GM23338 (cell line): ENCODE measurements at places on chromosomes 3 and 15. TPM values are rescaled to one million over a fixed set of nuclear protein-coding genes. Genes with fewer than 3 reads are reported as not detected.

DNA sequence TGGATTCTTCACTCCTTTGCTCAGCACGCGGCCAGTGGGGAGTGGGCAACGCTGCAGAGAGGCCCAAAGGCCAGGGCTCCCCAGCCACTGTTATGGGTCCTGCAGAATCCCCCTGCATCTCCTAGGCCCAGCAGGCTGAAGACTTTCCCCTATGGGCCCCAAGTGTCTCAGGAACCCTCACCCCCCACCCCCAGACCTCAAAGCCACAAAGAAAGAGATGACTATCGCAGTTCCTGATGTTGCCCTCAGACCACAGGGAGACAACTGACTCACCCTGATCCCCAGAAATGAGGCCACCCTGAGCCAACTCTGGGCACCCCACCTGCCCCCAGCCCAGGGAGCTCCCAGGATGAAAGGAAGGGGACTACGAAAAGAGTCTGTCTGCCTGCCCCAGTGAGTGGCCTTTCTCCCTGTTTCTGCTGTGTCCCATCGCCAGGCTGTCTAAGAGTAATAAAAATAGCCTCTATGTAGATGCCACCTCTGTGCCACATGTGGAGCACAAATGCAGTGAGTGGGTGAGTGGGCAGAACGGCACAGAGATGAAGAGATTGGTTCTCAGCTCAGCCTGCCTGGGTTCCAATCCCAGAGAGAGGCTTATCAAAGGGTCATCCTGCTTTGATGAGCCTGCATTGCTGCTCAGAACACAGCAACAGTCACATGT lies 283.0 kb downstream of the UACA start:
- no peaks in the 10 kb centered on the region for H3K4me1 ChIP-seq
- H3K4me3 ChIP-seq, result no peak overlapping the region
- no peak overlapping the region for H3K27ac ChIP-seq
- no peaks in the 10 kb centered on the region for H3K27me3 ChIP-seq
- DNase-seq, result no peak

GRCh38 chr3:117790235-117790987 lies 1080.8 kb downstream of the TUSC7 start:
- H3K4me3 ChIP-seq, result no peak overlapping the region
- no peaks in the 10 kb centered on the region for H3K27me3 ChIP-seq
- peak; percentile 55 for DNase-seq
- H3K27ac ChIP-seq, result peak overlapping the region; percentile 27; the same call in 1 of the 2 replicates

DNA sequence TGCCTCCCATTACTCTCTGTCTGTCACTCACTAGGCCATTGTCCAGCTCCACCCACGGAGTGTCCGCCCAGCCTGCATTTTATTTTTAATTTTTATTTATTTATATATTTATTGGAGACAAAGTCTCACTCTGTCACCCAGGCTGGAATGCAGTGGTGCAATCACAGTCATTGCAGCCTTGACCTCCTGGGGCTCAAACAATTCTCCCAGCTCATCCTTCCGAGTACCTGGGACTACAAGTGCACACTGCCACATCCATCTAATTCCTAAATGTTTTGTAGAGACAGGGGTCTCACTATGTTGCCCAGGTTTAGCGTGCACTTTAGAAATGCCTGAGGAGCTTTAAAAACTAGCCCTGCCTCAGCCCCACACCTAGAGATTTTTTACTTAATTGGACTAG lies 141.5 kb downstream of the LIPC start:
- no peaks in the 10 kb centered on the region for H3K4me1 ChIP-seq
- DNase-seq, result no peak
- H3K4me3 ChIP-seq, result no peak overlapping the region
- no peak overlapping the region for H3K27ac ChIP-seq
- no peaks in the 10 kb centered on the region for H3K36me3 ChIP-seq

DNA sequence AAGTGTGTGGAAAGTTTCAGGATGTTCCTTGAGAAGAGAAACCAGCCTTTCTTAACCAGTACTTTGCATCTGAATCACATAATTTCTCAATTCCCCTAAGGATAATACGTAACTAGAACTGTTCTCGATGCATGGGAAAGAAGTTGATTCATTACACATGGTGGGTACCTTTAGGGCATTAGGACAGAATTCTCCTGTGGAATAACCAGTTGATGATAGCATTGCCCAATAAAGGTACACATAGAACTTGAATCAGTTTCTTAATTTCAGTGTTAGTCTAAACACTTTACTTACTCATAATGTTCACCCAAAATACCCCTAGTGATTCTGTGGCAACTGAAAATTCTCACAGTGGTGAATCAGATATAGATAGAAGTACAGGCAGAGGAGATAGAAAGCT lies 1030.9 kb downstream of the ROBO1 start:
- H3K36me3 ChIP-seq, result no peaks in the 10 kb centered on the region
- H3K4me1 ChIP-seq, result peaks cover 21% of the 10 kb centered on the region
- H3K27ac ChIP-seq, result no peak overlapping the region
- H3K4me3 ChIP-seq, result no peak overlapping the region
- H3K27me3 ChIP-seq, result no peaks in the 10 kb centered on the region

Gene CPLX3
- total RNA-seq, result 0.62 and 0.66 TPM in 2 replicates

Gene STX19
- total RNA-seq, result not detected in 2 replicates
